ENCODE measurements at places on chromosomes 4 and X.

DNA sequence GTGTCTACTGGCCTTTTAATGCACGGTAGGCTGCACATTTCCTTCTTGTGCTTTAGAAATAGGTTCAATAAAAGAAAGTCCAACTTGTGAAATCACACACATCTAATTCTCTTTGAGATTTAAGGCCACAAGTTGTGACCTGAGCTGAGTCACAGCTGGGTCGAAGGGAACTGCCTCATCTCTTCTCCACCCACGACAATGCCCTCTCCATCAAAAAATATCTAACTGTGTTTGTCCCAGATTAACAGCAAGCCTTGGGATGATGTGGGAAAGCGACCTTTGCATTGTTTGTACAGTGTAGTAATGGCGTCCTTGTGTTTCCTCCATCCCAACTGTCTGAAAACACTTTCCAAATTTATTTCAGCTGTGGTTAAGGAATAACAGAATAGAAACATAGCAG is 168.9 kb downstream of the AMELX start:
- DNase-seq: no peak

DNA sequence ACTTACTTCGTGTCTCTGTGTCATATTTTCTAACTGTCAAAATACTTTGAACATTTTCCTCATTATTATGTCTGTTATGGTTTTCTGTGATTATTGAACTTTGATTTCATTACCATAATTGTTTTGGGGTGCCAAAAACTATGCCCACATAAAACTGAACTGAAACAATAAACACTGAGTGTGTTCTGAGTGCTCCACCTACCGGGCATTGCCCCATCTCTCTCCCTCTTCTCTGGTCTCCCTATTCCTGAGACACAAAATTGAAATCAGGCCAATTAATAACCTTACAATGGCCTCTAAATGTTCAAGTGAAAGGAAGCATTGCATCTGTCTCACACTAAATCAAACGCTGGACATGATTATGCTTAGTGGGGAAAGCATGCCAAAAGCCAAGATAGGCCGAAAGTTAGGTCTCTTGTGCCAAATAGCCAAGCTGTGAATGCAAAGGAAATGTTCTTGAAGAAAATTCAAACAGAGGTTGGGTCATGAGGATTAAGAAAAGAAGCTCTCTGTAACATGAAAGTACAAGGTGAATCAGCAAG is 972.3 kb downstream of the PCDH7 start:
- DNase-seq: no peak

DNA sequence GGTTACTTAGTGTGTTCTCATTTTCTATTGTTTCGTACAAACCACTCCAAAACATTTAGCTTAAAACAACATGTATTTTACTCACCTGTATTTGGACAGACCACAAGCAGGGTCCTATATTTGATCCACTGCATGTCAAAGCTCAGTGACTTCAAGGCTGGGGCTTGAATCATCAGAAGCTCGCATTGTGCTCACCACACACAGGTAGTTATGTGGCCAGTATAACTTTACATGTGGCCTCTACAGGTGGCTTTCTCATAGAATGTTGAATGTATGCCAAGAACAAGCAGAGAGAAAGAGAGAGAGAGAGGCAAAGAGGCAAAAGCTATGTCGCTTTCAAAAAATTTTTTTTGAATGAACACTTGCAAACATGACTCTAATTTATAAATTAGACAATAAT is 107.6 kb downstream of the QRFPR start:
- DNase-seq: no peak

DNA sequence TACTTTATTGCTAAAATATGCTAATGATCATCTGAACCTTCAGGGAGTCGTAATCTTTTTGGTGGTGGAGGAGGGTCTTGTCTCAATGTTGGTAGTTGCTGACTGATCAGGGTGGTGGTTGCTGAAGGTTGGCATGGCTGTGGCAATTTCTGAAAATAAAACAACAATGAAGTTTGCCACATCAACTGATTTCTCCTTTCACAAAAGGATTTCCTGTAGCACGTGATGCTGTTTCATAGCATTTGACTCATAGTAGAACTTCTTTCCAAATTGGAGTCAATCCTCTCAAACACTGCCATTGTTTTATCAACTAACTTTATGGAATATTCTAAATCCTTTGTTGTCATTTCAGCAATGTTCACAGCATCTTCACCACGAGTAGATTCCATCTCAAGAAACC is 19.3 kb downstream of the DDIT4L start:
- no peak for DNase-seq

GRCh38 chrX:29382811-29383210 is 795.6 kb downstream of the IL1RAPL1 start:
- no peak for DNase-seq

- no peak for DNase-seq
Measured at GRCh38 chr4:25694466-25694865, 38.8 kb downstream of the SLC34A2 start.
